Metanephros (tissue), 2 donors: ENCODE measurements at places on chromosomes 12 and 14. TPM values are rescaled to one million over a fixed set of nuclear protein-coding genes. Genes with fewer than 3 reads are reported as not detected.

Gene KIF26A
- total RNA-seq, result 28.4 TPM

Gene KRT82
- not detected for total RNA-seq

Gene PUS7L
- total RNA-seq, result 18.3 TPM

Gene KCNH3
- 7.9 TPM for total RNA-seq

Gene SIX6
- not detected for total RNA-seq

Gene NKX2-1
- total RNA-seq, result not detected
